ENCODE measurements at places on chromosomes 6 and 20.

DNA sequence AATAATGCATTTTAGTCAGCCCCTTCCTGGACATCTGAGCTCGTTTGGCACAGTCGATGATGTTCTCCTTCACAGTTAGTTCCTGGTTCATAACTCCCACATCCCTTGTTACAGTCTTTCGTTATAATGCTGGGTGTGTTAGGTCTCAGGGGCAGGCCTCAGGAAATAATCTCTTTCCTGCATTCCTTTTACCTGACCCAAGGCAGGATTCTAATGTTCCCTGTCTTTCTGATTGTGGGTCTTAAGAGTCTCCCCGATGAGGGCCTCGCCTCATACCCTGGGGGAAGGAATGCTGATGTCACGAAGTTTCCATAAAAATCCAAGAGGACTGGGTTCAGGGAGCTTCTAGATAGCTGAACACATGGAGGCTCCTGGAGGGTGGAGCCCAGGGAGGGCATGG lies 104.0 kb upstream of the CARMIL1 start:
- DNase-seq = no peak

GRCh38 chr6:129236001-129236517 lies 353.1 kb downstream of the LAMA2 start:
- no peak for DNase-seq

DNA sequence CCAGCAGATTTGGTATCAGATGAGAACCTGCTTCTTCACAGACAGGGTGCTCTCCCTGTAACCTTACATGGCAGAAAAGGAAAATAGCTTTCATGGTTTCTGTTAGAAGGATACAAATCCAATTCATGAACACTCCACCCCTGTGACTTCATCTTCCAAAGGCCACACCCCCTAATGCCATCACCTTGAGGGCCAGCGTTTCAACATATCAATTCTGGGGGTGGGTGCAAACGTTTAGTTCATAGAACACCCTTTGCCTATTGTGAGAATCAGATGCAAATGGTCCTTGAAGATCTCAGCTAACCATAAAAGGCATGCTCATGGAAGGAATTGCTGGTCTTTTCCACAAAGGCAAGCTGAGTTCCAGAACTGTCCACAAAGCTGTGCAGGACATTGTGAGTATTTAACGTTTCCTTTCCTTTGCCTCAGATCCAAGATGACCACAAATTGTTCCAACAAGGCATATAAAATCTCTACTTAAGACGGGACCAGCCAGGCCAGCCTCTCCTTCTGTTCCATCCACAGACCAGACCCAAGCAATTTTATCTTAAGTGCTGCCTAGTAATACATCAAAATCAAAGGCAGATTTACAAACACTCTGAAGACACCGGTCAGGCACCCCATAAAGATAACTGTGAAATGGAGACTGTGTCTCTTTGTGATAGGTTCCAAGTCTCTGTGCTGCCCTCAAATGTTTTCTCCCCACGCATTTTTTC lies 34.7 kb upstream of the SSTR4 start:
- DNase-seq = no peak

GRCh38 chr6:4301871-4302270 lies 166.5 kb upstream of the ECI2 start:
- DNase-seq = no peak

- no peak for DNase-seq
Measured at GRCh38 chr20:4812216-4812615, 90.5 kb downstream of the PRND start.

DNA sequence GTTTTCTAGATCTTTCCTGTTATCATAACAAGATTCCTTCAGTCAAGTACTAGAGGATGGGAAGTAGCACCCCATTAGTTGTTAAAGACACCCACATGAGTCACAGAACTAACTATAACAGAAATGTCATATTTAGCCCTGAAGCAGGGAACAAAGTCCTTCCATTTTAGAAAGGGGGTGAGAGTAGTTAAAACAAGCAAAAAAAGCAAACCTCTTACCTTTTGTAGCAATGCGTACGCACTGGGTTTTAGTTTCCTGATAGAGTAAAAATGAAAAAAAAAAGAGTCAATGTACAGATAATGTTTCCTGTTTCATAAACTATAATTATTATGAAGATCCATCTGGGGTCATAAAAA lies 163.7 kb upstream of the THEMIS start:
- no peak for DNase-seq

DNA sequence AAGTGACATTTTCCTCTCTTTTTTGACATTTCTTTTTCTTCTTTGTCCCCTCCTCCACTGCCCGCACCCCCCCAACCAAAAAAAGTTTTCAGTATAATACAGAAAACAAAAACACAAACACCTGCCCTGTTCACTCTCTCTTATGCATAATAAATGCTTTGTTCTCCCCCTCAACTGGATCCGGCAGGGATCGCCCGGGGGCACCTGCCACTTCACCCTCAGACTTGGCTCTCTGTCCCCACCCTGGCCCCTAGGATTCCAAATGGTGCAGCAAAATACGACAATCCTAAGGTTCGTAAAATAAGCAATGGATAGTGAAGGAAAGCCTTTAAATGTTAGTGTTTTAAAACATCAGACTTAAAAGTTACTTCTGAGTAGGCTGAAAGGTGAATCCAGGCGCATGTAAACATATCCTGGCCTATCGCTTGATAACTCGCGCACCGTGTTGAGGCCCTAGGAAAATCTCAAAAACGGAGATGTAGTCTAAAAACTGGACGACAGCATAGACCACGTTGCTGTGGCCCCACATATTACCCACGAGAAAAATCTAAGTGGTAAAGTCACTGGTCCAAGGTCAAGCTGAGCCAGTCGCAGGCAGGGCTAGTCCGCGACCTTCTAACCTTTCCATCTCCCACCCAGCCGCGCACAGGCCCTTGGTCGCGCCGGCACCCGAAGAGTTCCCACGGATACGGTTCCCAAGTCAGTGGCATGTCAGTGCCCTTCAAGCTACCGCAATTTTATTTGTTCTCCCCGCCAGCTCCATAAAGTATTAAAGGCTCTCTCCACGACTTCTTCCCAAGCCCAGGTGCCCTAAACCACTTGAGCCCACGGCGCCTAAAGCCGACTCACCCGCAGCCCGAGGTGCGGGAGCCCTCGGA lies 130.8 kb downstream of the OGFRL1 start:
- DNase-seq = no peak

GRCh38 chr20:48401359-48401758 lies 426.4 kb downstream of the PREX1 start:
- DNase-seq = no peak

GRCh38 chr6:138986578-138986977 lies 1.5 kb downstream of the REPS1 start:
- no peak for DNase-seq

DNA sequence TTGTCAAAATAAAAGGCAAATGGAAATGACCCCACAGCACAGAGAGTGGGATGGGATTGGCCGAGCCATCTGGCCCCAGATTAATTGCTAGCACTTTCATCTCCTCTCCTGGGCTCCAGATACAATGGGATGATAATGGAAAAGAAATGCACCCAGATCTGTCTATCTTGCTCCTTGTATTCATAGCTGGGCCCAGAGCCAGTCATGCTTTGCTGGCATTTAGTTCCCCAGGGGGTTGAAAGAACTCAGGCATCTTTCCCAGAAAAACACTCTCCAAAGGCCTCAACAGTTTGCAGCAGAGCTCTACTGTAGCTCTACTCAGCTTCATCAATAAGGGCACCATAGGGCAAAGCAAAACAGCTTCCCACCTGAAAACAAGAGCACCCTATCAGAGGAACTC lies 116.0 kb upstream of the FOXA2 start:
- no peak for DNase-seq

GRCh38 chr20:57170343-57170742 lies 96.1 kb downstream of the BMP7 start:
- no peak for DNase-seq

GRCh38 chr6:6588064-6588923 lies at the start of gene LY86:
TSS of gene LY86 (plus strand) at chr6:6588720. CDS start at chr6:6588735, 15 bp downstream.
- no peak for DNase-seq

DNA sequence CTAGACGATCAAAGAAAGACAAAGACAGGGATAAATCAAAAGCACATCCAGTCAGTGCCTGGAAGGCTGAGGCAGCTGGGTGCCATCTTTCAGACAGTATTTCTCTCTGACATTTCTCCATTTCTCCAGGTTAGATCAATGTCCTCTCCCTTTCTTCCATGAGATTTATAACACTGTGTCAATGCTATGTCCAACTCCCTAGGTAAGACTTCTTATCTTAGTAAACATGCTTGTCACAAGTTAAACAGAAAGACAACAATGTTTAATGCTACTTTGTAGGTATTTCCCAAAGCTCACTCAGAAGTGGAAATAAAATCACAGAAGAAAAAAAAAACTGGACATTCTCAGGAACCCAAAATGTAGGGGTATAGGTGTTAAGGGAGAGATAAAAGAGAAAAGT lies 113.9 kb downstream of the GPR63 start:
- DNase-seq = no peak

- no peak for DNase-seq
Measured at GRCh38 chr6:136067731-136068341, 182.3 kb downstream of the MTFR2 start.

GRCh38 chr20:20568604-20569205 lies 143.7 kb downstream of the RALGAPA2 start:
- DNase-seq = no peak

GRCh38 chr6:109379711-109380110 lies 2.6 kb downstream of the CD164 start:
- DNase-seq = no peak

DNA sequence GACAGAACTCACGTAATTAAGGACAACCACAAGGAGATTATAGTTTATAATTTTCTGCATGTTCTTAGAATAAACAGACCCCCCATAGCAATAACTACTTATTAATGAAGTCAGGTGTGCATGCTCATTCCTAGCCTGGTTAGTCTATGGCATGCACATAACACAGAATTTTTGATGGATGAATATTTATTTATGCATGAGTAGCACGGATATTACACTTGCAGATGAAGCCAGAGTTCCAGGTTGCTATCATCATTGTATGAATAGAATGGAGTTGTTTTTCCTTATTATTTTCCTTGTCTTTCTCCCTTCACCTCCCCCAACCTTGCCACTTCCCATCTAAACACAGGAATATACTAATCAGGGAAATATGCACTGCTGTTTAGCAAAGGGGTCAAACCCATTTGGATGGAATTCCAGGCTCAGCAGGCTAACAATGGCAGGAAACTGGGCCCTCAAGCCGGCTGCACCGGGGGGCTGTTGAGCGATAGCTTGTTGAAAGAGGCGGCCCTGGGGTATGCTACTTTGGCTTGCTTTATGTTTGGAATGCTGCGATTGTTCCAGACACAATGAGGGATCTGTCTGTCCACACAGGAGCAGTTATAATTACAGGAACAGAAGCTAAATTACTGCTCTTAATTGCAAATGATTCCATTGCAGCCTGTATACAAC lies 112.6 kb downstream of the TMEM170B start:
- DNase-seq = no peak

- DNase-seq = no peak
Measured at GRCh38 chr6:122580737-122581136, 29.5 kb upstream of the PKIB start.

DNA sequence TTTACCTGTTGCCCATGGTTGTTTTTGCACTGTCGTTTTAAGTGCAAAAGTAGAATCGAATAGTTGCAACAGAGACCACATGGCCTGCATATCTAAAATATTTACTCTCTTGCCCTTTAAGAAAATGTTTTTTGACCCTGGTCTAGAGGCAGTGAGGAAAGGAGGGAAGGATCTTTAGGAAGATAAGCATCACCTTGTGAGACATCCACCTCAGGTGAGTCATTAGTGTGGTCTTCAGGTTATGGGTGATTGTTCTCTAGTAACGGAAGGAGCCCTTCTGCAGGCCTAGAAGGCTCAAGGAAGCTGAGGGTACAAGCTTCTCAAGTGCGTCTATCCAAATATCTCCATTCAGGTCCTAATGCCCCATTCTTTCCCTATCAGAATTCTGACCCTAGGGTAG lies 6.6 kb upstream of the RAB44 start:
- DNase-seq = no peak

GRCh38 chr6:110158479-110158878 lies 21.0 kb downstream of the WASF1 start:
- DNase-seq = no peak

- no peak for DNase-seq
Measured at GRCh38 chr6:113359155-113360140, 497.7 kb upstream of the MARCKS start.

DNA sequence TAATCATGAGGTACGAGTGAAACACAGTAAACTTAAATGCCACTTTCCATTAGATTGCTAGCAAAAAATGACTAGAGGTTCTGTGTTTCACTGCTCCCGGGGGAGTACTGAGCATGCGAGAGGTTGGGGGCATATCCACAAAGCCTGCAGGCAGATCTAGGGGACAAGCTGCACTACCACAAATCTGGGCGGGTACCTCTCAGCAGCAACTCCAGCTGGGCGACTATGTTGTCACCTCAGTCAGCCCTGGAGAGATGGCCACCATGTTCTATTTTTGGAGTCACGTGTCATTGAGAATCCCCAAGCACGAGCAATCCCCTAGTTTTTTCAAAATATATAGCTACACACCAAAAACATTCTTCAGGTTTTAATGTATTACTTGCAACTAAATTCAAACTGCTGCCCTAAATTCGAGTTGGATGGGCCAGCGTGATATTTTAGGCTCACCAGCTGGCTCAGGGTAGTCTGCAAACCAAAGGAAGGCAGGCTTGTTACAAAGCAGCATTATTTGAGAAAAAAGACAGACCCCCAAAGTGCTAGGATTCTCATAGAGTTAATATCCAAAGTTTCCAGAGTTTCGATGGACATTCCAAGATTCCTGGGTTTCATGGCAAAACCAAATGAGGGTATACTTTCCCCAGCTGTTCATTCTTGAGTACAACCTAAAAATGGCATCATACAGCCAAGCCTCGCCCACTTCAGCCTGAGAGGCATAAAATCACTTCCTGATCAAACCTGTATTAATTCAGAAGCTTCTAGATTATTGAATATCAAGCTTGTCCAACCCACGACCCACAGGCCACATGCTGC lies 24.1 kb upstream of the MYLIP start:
- no peak for DNase-seq

DNA sequence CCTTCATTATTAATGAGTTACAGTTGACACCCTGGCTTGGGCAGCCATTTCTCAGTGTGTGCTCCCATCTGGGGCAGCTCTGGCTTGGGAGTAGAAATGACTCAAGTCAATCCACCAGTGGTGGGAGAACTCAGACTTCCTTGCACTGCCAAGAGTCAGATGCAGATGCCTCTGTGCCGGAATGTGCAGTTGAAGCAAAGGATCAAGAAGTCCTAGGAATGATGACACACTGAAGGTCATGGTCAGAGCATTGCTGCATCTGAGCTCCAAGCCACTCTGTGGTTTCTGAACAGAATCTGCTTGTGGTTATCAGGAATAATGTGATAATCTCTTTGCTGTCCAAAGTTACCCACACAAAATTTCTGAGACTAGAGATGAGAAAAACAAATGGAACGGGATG lies 19.5 kb upstream of the PAX1 start:
- no peak for DNase-seq

GRCh38 chr20:53872081-53872541 lies 198.3 kb downstream of the BCAS1 start:
- DNase-seq = no peak

GRCh38 chr6:161418463-161418945 lies 144.6 kb upstream of the AGPAT4 start:
- peak; percentile 61 for DNase-seq
